Activated T-helper 1 cell treated with Interleukin-2 at 50 U/mL for 16 hours (primary cell): ENCODE measurements at places on chromosomes 3 and 15.

DNA sequence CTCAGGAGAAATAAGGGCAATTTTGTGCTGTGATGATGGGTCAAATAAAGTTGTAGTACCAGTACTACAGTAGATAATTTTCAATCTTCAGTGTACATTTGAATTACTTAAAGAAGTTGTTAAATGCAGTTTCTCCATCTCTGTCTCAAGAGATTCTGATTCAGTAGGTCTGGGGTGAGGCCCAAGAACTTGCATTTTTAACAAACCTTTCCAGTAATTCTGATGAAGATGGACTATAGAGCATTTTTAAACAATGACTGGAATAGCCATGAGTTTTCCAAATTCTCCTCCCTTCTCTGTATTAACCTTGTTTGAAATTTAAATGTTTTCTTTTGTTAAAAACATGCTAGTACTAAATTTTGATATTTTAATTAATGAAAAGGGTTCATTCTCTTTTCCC, 127.0 kb upstream of the CD96 start:
- no peak for DNase-seq

DNA sequence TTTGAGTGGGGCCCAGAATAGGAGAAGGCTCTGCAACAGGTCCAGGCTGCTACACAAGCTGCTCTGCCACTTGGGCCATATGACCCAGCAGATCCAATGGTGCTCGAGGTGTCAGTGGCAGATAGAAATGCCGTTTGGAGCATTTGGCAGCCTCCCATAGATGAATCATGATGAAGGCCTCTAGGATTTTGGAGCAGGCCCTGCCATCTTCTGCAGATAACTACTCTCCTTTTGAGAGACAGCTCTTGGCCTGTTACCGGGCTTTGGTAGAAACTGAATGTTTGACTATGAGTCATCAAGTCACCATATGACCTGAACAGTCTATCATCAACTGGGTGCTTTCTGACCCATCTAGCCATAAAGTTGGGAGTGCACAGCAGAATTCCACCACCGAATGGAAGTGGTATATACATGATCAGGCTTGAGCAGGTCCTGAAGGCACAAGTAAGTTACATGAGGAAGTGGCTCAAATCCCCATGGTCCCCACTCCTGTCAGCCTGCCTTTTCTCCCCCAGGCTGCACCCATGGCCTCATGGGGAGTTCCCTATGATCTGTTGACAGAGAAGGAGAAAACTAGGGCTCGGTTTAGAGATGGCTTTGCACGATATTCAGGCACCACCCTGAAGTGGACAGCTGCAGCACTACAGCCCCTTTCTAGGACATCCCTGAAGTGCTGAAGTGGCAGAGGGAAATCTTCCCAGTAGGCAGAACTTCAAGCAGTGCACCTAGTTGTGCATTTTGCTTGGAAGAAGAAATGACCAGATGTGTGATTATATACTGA, 971.4 kb downstream of the MCTP2 start:
- no peak for DNase-seq

DNA sequence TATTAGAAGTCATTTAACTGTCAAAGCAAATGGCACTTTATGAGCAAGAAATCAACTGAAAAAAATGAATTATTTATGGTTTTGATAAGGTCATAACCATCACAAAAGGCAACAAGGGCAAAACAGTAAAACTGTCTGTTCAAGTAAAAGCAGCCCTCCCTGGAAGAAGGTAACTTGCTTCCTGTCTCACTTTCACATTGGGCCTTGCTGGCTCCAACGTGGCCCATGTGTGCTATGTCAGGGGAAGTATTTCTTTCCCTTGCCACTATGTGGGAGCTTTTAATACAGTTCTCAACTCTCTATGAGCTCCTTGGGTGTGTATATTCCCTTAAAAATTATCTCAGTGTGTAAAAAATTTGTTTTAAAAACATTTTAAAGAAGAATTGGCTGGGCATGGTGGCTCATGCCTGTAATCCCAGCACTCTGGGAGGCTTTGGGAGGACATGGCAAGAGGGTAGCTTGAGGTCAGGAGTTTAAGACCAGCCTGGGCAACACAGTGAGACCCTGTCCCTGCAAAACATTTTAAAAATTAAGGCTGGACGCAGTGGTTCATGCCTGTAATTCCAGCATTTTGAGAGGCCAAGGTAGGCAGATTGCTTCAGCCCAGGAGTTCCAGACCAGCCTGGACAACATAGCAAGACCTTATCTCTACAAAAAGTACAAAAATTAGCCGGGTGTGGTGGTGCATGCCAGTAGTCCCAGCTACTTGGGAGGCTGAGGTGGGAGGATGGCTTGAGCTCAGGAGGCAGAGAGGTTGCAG, 45.2 kb upstream of the TJP1 start:
- no peak for DNase-seq

- DNase-seq = no peak
Observed at GRCh38 chr3:102189956-102190723, 244.7 kb upstream of the ZPLD1 start.

DNA sequence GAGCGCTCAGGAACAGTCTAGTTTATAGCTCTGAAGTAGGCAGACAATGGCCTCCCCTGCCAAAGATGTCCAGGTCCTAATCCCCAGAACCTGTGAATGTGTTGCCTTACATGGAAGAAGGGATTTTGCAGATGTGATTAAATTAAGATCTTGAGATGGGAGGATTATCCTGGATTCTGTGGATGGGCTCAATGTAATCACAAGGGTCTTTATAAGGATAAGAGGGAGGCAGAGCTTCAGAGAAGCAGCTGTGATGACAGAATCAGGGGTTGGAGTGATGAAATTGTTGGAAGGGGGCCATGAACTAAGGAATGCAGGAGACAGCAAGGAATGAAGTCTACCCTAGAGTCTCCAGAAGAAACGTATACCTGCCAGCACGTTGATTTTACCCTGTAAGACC, 14.0 kb upstream of the GK5 start:
- no peak for DNase-seq
